ENCODE measurements at places on chromosomes 5 and 9. TPM values are rescaled to one million over a fixed set of nuclear protein-coding genes. Genes with fewer than 3 reads are reported as not detected.

Gene ZNG1A
- 10.8 TPM for total RNA-seq

Gene SOX30
- 0.33 TPM for total RNA-seq

Gene SHROOM1
- 8.2 TPM for total RNA-seq

Gene LCN9
- total RNA-seq = not detected

Gene ORM1
- not detected for total RNA-seq

Gene WASHC1
- total RNA-seq = 4.7 TPM

Gene PCDHGB7
- total RNA-seq = 5.1 TPM

Gene IRX2
- total RNA-seq = 0.33 TPM

Gene PCDHGC4
- total RNA-seq = 0.81 TPM

Gene PCDHGA10
- 10.5 TPM for total RNA-seq

Gene ZNF618
- total RNA-seq = 14.5 TPM

Gene RLN2
- 2.3 TPM for total RNA-seq

Gene CYLC2
- not detected for total RNA-seq

Gene SHISAL2B
- total RNA-seq = not detected

Gene ATP6V1G1
- 84.6 TPM for total RNA-seq

Data from mesangial cell (primary cell).